ENCODE measurements at places on chromosomes 16 and 17. TPM values are rescaled to one million over a fixed set of nuclear protein-coding genes. Genes with fewer than 3 reads are reported as not detected.

Gene KRTAP16-1
- not detected for total RNA-seq

Gene CCL1
- not detected for total RNA-seq

Gene PRKAR1A
- total RNA-seq, result 206 TPM

Gene ZNF75A
- 10.7 TPM for total RNA-seq

Gene DHRS7C
- total RNA-seq, result not detected

Gene C1QTNF8
- total RNA-seq, result not detected

Gene SPATA22
- total RNA-seq, result not detected

Gene GAS7
- 0.89 TPM for total RNA-seq

Gene SLC9A5
- 0.20 TPM for total RNA-seq

Gene CLDN6
- not detected for total RNA-seq

Gene NACA2
- total RNA-seq, result not detected

Gene TBC1D3G
- total RNA-seq, result 0.89 TPM

Gene KRTAP1-1
- not detected for total RNA-seq

Gene LGALS9B
- not detected for total RNA-seq

Gene ACSM5
- total RNA-seq, result not detected

All from mammary microvascular endothelial cell (primary cell).